ENCODE measurements at places on chromosomes 11 and 22.
A peak's percentile ranks its signal among the peaks of the same experiment; 100 is the strongest.

DNA sequence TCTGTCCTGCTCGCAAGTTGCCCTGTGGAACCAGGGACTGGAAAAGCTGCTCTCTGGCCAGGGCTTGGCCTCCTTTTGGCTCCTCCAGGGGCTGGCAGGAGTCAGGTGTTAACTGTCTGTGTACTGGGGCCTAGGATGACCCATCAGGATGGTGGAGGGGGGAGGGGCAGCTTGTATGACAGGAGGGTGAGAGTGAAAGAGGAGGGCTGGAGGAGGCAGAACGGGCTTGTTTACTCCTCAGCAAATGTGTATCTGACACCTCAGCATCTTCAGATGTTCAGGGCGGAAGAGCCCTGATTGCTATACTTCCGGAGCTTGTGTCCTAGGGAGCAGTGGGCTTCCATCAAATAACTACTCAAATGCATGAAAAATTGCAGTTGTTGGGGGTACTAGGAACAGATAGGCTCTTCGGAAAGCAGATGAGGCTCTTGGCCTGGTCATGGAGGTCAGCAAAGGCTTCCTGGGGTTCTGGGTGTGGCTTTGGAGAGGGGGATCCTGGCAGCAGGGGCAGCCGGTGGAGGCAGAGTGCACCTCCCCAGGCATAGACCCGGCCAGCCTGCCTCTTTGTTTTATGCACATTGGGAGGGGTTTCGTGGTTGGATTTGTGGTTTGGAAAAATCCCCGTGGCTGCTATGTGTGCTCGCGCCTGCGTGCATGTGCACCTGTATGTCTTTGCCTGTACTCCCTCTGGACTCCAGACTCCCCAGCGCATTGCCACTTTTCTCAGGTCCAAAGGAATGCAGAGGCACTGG, 31.2 kb downstream of the CD82 start:
- DNase-seq, result peak; percentile 66

- no peak for DNase-seq
These were observed 18.9 kb upstream of the UVRAG start for GRCh38 chr11:75796091-75796435.

DNA sequence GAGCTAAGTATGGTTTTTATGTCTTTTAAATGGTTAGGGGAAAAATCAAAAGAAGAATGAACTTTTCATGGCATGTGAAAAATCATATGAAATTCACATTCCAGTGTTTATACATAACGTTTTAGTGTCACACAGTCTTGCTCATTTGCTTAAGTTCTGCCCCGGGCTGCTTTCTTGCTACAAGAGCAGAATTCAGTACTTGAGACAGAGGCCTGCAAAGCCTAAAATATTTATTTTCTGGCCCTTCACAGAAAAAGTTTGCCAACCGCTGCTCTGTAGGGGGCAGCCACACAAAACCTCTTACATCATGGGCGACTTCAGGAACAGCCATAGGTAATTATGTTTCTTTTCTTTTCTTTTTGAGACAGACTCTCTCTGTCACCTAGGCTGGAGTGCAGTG, 1.0 kb upstream of the ATG2A start:
- DNase-seq, result no peak

GRCh38 chr11:118918686-118919280, 6.9 kb downstream of the BCL9L start:
- DNase-seq, result no peak

- DNase-seq, result peak; percentile 23
These were observed 11.1 kb downstream of the NAV2 start for GRCh38 chr11:19723572-19724342.

DNA sequence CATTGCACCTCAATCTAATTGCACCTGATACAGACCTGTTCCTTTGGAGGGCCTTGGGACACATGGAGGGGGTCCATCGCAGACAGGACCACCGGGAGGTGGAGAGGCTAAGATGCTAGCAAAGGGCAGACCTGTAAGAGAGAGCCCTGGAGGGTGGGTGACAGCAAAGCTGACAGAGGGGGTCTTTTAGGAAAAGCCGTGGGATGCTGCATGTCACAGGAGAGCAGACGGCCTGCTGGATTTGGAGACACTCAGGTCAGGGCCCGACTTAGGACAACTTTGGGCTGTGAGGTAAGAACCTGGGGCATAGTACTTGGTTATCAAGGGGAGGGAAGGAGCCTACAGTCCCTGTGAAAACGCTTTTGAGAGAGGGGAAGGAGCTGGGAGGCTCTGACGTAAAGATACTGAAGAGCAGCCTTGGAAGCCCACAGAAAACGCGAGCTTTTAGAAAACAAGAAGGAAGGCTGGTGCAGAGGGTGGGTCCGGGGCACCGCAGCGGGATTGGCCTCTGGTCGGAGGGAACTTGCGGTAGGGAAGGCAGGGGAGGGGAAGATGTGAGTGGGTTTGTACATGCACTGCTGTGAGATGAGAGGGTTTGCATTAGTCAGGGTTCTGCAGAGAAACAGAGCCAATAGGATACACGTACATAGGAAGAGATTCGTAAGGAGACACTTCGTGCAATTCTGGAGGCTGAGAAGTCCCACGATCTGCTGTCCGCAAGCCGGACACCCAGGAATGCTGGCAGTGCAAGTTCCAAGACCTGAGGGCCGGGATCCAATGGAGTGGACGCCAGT, 868.5 kb downstream of the TBC1D22A start:
- DNase-seq, result no peak

DNA sequence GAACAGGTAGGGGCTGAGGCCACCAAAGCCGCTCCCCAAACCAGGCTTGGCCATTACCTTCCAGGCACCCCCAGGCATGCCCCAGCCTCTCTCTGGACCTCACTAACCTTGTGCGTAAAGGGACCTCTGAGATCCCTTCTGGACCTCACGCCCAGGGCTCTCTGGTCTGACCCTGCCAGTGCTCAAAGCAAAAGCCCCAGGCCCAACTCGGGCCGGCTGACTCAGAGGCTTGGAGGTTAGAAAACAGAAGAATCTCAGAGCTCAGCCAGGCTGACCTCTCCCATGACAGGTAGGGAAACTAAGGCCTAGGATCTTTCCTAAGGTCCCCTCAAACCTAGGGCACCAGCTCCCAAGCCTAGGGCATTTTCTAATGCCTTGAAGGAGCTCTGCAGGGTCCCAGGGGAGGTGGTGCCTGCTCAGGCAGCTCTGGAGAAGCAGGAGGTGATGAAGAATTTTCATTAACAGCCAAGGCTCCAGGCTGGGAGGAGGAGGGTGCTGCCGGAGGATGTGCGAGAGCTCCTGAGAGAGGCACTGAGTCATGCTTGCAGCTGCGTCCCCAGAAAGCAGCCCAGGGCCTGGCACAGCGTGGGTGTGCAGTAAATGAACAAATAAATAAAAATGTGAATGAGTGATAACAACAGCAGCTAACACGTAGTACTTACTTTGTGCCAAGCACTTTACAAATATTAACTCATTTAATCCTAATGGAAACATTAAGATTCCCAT, 25.6 kb downstream of the ARRB1 start:
- DNase-seq, result no peak

- DNase-seq, result no peak
These were observed 590.2 kb upstream of the B3GAT1 start for GRCh38 chr11:135002236-135002635.

DNA sequence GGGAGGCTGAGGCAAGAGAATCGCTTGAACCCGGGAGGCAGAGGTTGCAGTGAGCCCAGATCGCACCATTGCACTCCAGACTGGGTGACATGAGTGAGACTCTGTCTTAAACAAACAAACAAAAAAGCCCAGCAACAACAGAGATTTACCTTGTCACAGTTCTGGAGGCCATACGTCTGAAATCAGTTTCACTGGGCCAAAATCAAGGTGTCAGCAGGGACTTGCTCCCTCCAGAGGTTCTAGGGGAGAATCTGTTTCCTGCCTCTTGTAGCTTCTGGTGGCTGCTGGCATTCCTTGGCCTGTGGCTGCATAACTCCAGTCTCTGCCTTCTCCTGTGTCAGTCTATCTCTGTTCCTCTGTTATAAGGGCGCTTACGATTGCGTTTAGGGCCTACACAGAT, 1.5 kb downstream of the DDX10 start:
- DNase-seq, result no peak

- no peak for DNase-seq
These were observed 64.7 kb upstream of the FAT3 start for GRCh38 chr11:92159931-92160330.

GRCh38 chr11:71433648-71434450, 14.3 kb downstream of the DHCR7 start:
- DNase-seq, result no peak

GRCh38 chr22:48717076-48717810, 1110.4 kb downstream of the BRD1 start:
- DNase-seq, result no peak

- DNase-seq, result no peak
These were observed 6.3 kb downstream of the AMPD3 start for GRCh38 chr11:10461276-10461790.

- no peak for DNase-seq
These were observed 15.2 kb downstream of the PDGFD start for GRCh38 chr11:104148706-104149105.

- no peak for DNase-seq
These were observed 187.4 kb upstream of the API5 start for GRCh38 chr11:43124272-43124935.

GRCh38 chr11:76257074-76257719, 50.9 kb upstream of the WNT11 start:
- DNase-seq, result no peak

- no peak for DNase-seq
These were observed 8.1 kb upstream of the SLC35E4 start for GRCh38 chr22:30627471-30627870.

- no peak for DNase-seq
These were observed 79.3 kb upstream of the SUSD2 start for GRCh38 chr22:24101966-24102365.

DNA sequence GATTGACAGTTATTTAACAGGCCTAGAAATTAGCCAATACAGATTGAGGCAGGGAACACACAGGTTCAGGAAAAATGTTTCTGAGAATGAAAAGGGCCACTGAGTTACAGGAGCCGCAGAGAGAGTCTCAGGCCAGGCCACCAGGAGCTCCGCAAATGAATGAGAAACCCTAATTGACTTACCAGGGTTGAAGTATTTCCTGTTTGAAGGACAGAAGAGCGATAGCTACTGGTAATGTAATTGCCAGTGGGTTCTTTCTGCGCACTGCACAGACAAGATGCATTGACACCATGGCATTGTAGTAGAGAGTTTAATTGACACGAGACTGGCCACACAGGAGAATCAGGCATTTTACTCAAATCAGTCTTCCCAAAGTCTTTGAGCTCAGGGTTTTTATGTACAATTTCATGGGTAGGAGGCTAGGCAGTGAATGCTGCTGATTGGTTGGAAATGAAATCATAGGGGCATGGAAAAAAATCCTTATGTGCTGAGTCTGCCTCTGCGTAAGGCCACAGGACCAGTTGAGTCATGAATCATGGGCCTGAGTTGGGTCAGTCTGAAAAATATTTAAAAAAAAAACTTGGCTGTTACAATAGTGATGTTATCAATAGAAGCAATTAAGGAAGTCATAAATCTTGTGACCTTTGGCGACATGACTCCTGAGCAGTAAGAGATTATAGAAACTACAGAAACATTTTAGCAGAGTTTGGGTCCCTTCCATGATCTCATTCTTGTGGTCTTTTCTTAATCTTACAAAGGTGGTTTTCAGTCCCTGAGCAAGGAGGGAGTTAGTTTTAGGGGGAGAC, 203.8 kb downstream of the CASP12 start:
- no peak for DNase-seq

GRCh38 chr22:20433191-20433590, 4.4 kb downstream of the SCARF2 start:
- DNase-seq, result no peak

DNA sequence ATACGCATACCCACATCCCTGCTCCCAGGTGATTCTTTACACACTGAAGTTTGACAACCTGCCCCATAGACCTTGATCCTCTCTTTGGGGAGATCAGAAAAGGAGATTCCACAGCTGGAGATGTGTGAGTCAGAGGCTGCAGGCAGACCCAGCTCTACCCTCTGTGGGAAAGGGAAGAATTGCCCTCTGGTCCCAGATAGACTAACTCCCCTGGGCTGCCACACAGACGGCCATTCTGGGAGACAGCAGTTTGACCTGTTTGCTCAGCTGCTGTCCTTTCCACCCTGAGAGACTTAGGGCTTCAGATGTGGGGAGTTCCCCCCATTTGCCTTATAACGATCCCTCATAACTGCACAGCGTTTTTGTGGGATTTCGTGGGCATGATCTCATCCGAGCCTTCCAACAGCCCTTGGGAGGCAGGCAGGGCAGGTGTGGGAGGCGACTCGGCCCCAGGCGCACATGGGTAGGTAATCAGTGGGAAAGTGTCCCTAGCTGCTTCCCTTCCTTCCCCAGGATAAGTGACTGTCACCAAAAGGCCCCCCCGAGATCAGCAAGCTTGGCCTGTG, 14.1 kb downstream of the FAM83F start:
- DNase-seq, result no peak

DNA sequence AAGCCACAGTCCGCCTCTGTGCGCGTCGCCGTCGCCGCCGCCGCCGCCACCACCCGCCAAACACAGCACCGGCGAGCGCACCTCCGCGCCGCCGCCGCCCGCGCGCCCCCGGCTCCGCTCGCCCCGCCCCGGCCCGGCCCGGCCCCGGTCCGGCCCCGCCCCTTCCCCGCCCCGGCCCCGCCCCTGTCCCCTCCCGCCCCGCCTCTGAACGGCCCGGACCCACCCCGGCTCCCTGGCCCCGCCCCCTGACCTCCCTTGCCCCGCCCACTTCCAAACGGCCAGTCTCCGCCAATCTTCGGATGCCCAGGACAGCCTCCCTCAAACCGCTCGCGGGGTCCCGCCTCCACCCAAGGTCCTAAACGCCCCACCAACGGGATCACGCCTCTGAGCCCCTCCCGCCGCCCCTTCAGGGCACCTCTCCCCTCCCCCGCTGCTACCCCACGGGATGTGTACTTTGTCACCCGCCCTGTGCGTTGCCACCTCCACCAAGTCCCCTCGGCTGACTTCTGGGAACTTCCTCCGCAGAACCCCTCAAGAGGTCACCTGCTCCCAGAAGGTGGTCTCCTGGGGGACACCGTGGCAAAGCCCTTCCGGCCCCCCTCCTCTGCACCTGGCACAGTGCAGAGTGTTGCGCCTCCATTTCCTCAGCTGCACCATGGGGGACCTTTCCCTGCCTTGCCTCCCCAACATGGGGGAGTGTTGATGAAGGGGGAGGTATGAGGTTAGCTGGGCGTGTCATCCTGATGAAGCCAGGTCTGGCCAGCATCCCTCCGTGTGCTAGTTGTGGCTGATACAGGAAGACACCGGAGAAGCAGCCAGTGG, at the start of gene KIAA0930:
Gene KIAA0930 (minus strand): TSS at position 85 of the 822 bp plus-strand sequence. CDS start 191 bp downstream, outside the sequence.
- DNase-seq, result peak; percentile 86

DNA sequence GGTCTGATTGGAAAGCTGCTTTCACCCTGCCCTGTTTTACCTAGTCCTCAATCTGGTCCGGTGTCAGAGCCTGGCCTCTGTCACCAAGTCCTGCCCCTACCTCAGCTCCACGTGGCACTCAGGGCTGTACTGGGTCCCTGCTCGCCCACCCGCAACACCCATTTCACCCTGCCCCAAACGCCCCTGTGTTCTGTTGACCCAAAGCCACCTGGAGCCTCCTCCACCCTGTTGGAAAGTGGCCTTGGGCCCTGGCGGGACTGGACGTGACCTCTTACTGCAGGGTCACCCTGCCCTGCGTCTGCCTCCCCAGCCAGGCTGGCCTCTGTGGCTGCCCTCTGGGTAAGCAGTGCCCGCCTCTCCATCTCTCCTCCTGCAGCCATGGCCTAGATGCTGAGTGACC, 21.5 kb upstream of the BRSK2 start:
- DNase-seq, result no peak

- DNase-seq, result no peak
These were observed 60.7 kb upstream of the PHF21A start for GRCh38 chr11:46181843-46182424.

GRCh38 chr22:41943661-41944209, 3.2 kb downstream of the CENPM start:
- DNase-seq, result no peak

Measured in T-helper 9 cell (primary cell).